ENCODE measurements at places on chromosomes 7 and 10.
A peak's percentile ranks its signal among the peaks of the same experiment; 100 is the strongest.

- no peak for DNase-seq
Observed at GRCh38 chr7:103988468-103989199, 824 bp downstream of the RELN start.

DNA sequence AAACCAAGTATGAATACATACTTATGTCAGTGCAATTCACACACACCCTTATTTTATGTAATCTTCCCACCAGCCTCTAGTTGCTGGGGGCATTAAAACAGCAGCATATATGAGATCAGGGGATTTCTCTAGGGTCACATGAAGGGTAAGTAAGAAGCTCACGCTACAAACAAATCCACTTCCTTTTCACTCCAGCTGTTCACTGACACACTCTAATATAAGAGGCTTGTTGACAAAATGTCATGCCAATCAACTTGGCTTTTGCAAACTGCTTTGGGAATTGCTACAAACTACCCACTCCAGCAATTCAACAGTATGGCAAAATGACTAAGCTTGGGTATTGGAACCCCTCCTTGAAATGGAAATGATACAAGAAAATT, 10.3 kb downstream of the FAM3C start:
- no peak for DNase-seq

GRCh38 chr10:75231672-75232581, 3.8 kb downstream of the COMTD1 start:
- DNase-seq, result no peak

DNA sequence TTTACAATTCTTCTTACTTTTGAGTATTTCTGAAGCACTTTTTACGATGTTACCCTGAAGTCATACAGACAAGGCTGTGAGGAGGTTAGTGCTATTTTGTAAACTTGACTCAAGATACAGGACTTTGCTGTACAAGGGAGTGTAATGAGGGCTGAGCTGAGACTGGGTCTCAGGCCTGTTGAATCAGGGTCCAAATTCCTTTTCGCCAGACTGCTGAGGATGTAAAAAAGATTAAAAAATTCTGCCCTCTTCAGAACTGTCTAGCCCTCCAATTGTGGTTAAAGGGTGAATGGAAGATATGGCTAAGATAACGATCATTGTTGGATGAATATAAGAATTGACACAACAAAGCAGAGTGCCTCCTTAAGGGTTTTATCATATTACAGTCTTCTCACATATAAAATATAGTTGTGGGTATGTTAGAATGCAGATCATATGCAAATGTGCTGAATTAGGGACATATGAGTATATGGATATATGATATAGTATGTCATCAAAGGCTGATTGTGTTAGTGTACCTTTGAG, 165.4 kb downstream of the SUGCT start:
- no peak for DNase-seq

DNA sequence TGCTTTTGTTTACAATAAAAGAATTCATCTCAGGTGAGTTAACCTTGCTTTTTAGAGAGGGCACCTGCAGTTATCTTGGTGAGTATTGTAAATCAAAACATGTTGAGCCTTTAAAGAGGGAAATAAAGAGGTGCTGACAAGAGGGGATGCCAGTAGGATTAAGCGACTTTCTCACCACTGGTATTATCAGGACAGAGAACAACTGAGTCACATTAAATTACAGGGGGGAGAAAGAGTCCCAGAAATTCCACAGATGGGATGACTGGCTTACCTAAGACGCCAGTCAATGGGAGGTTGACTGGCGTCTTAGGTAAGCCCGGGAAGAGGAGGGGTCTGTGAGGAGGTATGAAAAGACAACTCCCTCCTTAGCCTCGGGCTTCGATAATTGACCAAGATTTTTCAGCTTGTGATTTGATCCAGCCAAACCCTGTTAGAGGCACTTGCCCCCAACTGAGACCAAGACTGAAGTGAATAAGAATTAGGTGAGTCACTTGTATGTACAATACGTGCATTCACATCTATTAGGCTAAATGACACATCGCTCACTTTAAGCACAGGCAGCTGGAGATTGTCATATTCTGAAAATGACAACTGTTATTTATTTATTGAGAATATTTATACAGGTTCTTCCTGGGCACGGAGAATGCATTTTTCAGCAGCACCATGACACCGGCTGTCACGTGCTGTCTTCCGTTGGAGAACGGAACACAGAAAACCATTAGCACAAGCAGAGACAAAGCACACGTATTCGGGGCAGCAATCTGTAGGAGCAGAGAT, 117.6 kb downstream of the SEM1 start:
- no peak for DNase-seq

DNA sequence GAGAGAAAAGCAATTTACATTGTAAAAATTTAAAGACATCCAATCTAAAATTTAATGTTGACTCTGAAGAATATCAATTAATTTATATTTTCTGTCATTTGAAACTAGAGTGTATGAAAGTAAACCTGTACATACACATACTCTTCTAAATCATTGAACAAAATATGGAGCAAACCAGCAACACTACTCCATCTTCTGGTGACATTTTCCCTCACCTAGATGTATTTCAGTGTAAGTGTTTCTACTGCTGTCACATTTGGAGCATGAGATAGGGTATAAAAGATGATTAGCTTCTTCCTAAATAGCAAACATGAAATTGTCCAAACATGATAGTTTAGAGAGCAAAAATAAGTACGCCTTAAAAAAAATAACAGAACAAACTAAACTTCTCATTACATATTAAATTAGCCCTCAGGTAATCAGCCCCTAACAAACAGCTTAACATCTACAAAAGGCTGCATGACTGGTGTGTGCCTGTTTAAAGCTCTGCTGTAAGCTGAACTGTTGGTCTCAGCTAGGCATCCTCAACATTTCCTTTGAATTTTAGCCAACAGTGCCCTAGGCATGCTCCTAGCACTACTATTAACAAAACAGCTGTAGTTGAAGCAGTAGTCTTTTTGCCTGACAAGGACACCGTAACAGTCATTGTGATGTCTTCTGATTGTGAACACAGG, 189.8 kb downstream of the CTNNA3 start:
- no peak for DNase-seq

DNA sequence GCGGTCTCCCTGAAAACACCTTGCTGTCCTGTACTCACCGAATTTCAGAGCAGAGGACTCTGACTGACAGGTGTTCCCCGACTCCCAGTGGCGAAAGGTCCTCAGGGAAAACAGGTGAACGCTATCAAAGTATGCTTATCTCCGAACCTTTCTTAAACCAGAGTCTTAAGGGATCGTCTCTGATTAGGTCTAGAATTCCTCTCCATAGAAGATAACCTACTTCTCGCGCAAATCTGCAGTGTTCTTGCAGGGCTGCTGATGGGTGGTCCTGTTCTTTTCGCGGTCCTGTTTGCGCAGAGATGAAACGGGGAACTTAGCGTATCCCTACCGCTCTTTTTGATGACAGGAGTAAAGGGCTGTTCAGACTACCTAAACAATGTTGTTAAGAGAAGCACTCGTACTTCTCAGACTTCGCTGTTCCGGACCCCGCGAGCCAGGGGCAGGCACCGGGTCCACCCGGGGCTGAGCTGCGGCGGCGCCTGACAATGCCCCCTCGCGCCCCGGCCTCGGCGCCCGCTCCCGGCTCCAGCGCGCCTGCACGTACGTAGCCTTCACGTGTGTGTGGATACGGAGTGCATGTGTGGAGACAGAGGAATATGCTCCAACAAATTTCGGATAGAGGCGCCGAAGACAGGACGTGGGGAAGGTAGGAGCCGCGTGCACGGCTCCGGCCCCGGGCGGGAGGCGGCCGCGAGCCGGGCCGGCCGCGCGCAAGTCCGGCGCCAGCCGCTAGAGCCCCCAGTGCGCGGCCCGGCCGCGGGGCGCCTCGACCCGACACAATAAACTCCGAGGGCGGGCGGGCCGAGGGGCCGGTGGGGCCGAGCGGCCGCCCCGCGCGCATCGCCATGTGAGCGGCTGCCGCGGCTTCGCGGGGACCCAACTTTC, 766 bp upstream of the ZMYND11 start:
- DNase-seq, result peak; percentile 63

Measured in hindlimb muscle (tissue), 1 donor.